ENCODE measurements at places on chromosomes 5 and 9. TPM values are rescaled to one million over a fixed set of nuclear protein-coding genes. Genes with fewer than 3 reads are reported as not detected.

The MYOT gene
- 0.56 TPM for total RNA-seq

The CORO2A gene
- total RNA-seq = 9.9 TPM

The TMEFF1 gene
- total RNA-seq = 9.5 TPM

The SPATA6L gene
- 4.7 TPM for total RNA-seq

The MYMK gene
- not detected for total RNA-seq

The OTP gene
- 0.31 TPM for total RNA-seq

The FBP2 gene
- not detected for total RNA-seq

The ANAPC2 gene
- total RNA-seq = 65.0 TPM

DNA sequence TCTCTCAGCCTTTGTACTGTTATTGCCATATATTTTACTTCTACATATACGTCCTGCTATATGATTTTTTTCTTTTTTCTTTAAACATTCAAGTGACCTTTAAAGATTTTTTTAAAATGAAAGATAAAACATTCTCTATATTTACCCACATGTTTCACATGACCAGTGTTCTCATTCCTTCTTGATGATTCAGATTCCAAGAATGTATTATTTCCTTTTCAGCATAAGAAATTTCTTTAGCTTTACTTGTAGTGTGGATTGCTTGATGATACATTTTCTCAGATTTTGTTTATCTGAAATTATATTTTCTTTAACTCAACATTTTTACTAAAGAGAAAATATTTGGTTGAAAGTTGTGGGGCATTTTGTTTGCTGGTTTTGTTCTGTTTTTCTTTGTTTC lies 792.1 kb downstream of the BRINP1 start:
- H3K4me1 ChIP-seq = no peaks in the 10 kb centered on the region
- H3K36me3 ChIP-seq = no peaks in the 10 kb centered on the region
- no peak overlapping the region for H3K4me3 ChIP-seq
- no peak overlapping the region for H3K27ac ChIP-seq
- DNase-seq = no peak
- no peaks in the 10 kb centered on the region for H3K27me3 ChIP-seq

GRCh38 chr5:176985516-176985915 lies 21.1 kb downstream of the UIMC1 start:
- H3K4me3 ChIP-seq = no peak overlapping the region
- no peaks in the 10 kb centered on the region for H3K4me1 ChIP-seq
- no peak for DNase-seq
- no peak overlapping the region for H3K27ac ChIP-seq
- H3K27me3 ChIP-seq = no peaks in the 10 kb centered on the region

DNA sequence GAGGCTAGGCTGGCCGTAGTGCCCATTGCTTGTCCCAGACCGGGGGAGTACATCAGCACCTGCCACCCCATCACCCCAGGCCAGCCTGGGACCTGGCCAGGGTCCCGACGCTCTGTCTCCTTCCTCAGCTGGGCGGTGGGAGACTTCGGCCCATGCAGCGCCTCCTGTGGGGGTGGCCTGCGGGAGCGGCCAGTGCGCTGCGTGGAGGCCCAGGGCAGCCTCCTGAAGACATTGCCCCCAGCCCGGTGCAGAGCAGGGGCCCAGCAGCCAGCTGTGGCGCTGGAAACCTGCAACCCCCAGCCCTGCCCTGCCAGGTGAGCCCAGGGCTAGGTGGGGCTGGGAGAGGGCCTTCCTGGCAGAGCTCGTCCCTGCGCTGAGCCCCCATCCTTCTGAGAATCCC lies 16.5 kb upstream of the CACFD1 start:
- H3K27me3 ChIP-seq = no peaks in the 10 kb centered on the region
- H3K36me3 ChIP-seq = no peaks in the 10 kb centered on the region
- H3K27ac ChIP-seq = no peak overlapping the region
- H3K4me1 ChIP-seq = no peaks in the 10 kb centered on the region

- no peak for DNase-seq
- H3K4me3 ChIP-seq = no peak overlapping the region
- H3K36me3 ChIP-seq = no peaks in the 10 kb centered on the region
- no peak overlapping the region for H3K27ac ChIP-seq
- H3K27me3 ChIP-seq = peaks cover 41% of the 10 kb centered on the region
Observed at GRCh38 chr5:3886524-3887451, 291.2 kb downstream of the IRX1 start.

- no peaks in the 10 kb centered on the region for H3K36me3 ChIP-seq
- no peak overlapping the region for H3K27ac ChIP-seq
- peaks cover 3% of the 10 kb centered on the region for H3K27me3 ChIP-seq
Observed at GRCh38 chr9:2602704-2603116, 18.9 kb upstream of the VLDLR start.

GRCh38 chr9:130868230-130868629 lies 28.4 kb downstream of the QRFP start:
- no peak overlapping the region for H3K27ac ChIP-seq
- DNase-seq = no peak

GRCh38 chr9:83483223-83483622 lies 55.0 kb downstream of the FRMD3 start:
- H3K4me3 ChIP-seq = no peak overlapping the region
- no peak for DNase-seq
- H3K27me3 ChIP-seq = no peaks in the 10 kb centered on the region
- no peak overlapping the region for H3K27ac ChIP-seq
- no peaks in the 10 kb centered on the region for H3K4me1 ChIP-seq

DNA sequence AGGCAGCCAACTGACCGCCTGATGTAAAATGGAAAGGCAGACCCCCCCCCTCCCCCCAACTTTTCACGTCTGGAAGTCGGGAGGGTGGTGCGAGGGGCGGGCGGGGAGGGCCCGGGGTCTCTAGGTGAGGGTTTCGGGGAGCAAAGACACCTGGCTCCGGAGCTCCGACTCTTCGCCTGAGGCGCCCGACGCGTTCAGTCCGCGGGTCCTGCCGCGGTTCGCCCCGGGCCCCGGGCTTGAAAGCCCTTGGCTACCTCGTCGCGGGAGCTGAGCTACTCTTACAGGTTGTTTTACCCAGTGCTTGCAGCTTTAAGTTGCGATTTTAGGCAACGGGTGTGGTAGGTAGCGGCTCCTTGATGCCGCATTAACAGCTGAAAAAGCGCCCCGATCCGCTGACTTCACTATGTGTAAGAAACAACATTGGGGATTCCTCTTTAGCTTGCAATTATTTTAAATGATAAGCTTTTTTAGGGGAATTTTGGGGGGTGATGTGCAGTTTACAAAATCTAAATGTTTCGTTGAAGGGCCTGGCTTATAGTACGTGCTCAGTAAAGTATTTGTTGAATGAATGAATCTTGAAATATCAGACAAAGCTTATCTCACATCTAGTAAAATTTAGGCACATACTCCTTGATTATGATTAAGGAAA lies 722 bp downstream of the CDC42SE2 start:
- peak overlapping the region; percentile 98 for H3K4me3 ChIP-seq
- peak overlapping the region; percentile 94 for H3K27ac ChIP-seq
- no peaks in the 10 kb centered on the region for H3K27me3 ChIP-seq
- H3K36me3 ChIP-seq = no peaks in the 10 kb centered on the region

GRCh38 chr5:94395468-94395867 lies 222.9 kb downstream of the KIAA0825 start:
- H3K27me3 ChIP-seq = peaks cover 3% of the 10 kb centered on the region
- H3K4me3 ChIP-seq = no peak overlapping the region
- H3K4me1 ChIP-seq = peaks cover 4% of the 10 kb centered on the region

DNA sequence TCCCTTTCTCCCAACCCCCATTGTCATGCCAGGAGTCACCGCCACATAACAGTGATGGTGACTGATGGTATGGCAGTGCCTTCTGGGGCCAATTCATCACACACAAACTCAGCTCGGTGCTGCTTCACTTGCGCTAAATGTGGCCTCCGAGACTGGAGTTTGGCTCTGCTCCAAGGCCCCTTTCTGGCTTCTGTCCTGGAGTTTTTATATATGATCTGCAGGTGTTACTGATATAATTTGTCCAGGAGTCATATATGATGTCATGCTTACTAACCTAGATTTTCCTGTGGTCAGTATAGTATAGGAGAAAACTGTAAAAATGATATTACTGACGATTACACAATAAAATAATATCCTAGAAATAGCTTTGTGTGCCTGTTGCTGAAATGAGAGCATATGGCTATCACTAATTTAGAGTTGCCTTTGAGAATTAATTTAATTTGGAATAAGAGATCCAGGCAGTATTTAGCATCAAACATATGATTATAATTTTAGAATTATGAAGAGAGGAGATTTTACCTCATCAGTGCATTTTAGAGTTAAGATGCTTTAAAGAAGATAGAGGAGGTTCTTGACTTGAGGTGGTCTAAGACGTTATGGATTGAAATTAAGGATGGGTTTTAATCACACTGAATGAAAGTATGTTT lies 334.1 kb upstream of the CD180 start:
- H3K36me3 ChIP-seq = no peaks in the 10 kb centered on the region
- no peak for DNase-seq
- peaks cover 17% of the 10 kb centered on the region for H3K27me3 ChIP-seq
- peaks cover 23% of the 10 kb centered on the region for H3K4me1 ChIP-seq
- no peak overlapping the region for H3K4me3 ChIP-seq
- no peak overlapping the region for H3K27ac ChIP-seq

DNA sequence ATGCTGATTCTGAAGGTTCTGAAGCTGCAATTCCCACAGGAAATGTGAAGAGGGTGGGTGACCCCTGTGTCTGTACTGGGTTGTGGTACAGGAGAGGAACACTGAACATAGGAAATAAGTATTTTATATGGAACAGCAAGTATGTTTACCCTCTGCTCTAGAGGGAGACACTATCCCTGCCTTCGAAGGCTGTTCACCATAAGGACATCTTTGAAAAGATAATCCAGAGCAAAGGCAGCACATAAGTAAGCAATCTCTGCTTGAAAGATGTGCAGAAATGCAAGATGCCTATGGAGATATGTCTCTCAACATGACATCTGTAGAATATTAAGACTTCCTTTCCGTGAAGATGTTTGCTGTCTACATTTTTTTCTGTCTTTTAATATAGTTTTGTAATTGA lies 184.4 kb upstream of the EFNA5 start:
- H3K27ac ChIP-seq = no peak overlapping the region
- no peaks in the 10 kb centered on the region for H3K27me3 ChIP-seq
- no peaks in the 10 kb centered on the region for H3K4me1 ChIP-seq
- H3K36me3 ChIP-seq = no peaks in the 10 kb centered on the region
- H3K4me3 ChIP-seq = no peak overlapping the region

Data from type B pancreatic cell (in vitro differentiated cells).